ENCODE measurements at places on chromosomes 6 and 20. TPM values are rescaled to one million over a fixed set of nuclear protein-coding genes. Genes with fewer than 3 reads are reported as not detected.

NPBWR2 gene
- not detected for total RNA-seq

RNF39 gene
- total RNA-seq = not detected

SNPH gene
- total RNA-seq = 8.1 TPM

MYH7B gene
- not detected for total RNA-seq

All from epithelial cell of alveolus of lung (primary cell).